CD4-positive, alpha-beta memory T cell (primary cell): ENCODE measurements at places on chromosomes 12 and 14.

GRCh38 chr14:104514156-104514848, 65.3 kb upstream of the C14orf180 start:
- DNase-seq = no peak

- DNase-seq = no peak
Measured at GRCh38 chr12:24083838-24084237, 134.4 kb upstream of the SOX5 start.

DNA sequence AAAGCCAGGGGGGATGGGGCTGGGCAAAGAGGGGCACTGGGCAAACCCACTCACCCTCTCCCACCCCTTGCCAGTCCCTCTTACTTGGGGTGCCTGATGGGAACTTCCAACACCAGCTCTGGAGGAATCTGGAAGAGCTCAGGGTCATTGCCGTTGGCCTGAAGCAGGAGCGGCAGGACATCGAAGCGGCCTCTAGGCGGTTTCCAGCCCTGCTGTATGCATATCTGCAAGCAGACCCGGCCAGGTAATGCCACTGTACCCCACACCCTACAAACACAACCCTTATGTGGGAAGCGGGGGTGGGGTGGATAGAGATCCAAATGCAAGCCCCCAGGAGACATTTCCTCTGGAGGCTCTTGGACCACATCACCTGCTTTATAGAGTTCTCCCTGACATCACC, 83.6 kb downstream of the NOS1 start:
- no peak for DNase-seq

DNA sequence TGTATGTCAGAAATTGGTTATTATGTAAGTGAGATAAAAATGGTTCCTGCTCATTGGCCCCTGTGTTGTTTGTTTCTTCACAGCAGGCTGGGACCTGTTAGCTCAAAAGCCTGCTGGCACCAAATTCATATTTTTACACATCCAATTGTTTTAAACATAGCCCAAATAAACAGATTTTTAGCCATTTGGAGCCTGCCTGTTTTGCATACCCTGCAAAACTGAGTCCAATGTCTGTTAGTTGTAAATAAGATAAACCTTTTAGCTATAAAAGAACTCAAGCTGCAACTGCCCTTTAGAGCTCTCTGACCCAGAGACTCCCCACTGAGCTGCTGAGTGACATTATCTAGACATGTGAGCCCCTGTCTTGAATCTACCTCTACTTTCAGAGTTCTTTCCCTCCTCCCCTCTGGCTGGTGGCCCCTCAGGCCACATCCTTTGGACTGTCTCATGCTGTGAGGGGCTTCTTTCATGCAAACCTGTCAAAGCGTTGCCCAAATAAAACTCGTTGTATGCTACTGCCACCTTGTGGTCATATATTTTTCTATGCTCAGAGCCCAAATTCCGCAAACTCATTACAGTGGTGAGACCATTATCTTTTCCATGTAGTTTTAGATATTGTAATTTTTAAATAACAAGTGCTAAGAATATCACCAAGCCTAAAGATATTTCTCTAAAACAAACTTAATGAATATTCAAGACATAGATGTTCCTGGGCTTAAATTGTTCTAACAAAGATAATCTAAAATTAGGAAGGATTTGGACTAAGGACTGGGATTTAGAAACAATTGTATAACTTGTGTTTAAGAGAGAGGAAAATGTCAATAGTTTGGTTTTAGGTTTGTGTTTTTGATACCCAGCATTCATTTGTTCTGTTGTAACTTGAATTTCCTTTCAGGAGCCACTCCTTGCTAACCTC, 337.9 kb downstream of the AACS start:
- no peak for DNase-seq

GRCh38 chr12:18747895-18748294, 10.0 kb downstream of the CAPZA3 start:
- no peak for DNase-seq

DNA sequence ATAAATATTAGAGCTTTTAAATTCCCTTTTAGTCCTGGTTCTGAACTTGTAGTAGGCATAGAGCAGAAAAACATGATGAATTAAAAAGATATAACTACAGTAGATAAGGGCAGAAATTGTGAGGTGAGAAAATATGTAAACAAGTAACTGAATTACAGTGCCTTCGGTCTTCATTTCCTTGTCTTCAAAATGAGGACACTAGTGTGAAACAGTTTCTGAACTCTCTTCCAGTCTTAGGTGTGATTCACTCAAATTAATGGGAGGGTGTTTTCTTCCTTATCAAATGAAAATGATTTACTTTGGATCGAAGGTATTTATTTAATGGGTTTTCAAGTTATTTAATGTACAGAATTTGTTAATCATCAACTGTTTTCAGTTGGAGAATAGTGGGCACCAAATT, 1.5 kb downstream of the FGD4 start:
- no peak for DNase-seq

- no peak for DNase-seq
Measured at GRCh38 chr12:105897311-105897725, 241.4 kb downstream of the NUAK1 start.

- DNase-seq = no peak
Measured at GRCh38 chr12:124616394-124617221, 49.2 kb upstream of the NCOR2 start.

- peak; percentile 47 for DNase-seq
Measured at GRCh38 chr12:101670007-101670671, 27.3 kb upstream of the CHPT1 start.

GRCh38 chr12:131466932-131467331, 244.0 kb upstream of the SFSWAP start:
- no peak for DNase-seq

DNA sequence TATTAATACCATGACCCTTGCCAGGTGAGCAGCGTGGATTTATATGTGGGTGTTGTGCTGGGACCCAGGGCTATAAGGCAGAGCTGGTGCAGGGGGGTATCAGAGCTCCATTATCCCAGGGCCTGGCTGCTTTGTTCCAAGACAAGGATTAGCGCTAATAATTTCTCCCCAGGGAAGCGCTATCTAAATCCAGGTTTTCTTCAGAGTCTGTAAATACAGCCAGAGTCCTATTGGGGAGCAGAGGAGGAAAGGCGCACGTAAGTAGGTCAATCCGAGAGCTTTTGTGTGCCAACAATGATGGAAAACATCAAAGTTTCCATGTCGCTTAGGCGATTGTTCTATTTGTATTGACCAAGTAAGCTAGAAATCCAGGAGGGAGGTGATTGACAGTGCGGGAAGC, 1009.7 kb downstream of the VRK1 start:
- DNase-seq = no peak

GRCh38 chr14:93733231-93733630, 55.1 kb downstream of the PRIMA1 start:
- DNase-seq = no peak

- DNase-seq = no peak
Measured at GRCh38 chr12:106508966-106509365, 73.8 kb upstream of the RFX4 start.

DNA sequence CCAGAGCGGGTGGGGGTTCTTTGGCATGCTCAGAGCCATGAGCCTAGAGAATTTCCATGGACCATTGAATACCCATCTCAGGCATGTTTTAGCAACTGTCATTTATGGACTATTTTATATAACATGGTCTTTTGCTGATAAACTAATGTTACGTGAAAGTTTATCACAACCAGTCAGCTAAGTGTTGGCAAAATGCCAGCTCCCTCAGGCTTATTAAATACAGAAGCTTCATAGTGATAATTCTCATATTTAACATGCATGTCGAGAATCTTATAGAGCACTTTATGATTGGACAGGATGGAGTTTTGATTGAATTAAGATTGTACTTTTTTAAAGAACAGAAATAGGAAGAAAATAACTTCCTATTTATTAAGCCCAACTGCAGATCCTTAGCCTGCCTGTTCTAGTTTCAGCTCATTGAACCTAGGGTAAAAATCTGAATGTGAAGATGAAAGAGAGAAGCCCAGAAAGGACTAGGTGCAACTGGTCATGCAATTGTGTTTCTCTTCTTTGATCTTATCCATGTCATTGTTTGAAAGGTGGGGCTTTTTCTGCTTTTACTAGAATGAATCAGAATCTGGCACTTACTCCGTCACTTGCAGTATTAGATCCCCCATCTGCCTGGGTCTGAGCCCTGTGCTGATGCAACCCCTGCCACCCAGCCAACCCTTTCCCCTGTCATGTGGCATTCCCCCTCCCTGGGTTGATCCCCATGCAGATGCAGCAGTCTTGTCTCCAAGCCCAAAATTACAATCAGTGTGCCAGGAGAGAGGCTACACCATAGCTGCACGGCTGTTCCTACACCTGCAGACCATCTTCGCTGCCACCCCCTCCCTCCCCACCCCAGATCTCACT, 134.6 kb upstream of the EVL start:
- DNase-seq = no peak

DNA sequence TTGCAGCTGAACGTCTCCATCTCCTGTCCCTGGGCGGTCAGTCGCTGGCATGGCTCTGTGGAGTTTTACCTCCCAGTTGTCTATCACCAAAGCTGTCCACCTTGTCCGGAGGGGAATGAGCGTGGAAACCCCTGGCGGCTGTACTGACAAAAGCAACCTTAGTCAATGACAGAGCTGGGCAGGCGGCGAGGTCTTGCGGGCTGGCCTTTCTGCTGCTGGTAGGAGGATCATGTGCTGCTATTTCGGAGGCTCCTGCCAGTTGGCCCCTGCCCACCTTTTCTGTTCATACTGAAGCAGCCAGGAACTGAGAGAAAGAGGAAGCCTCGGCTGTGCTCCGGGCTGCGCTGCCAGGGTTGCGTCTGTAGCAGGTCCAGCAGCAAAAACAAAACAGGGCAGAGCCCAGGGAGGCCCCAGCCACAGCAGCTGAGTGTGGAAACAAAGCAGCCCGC, 57.7 kb downstream of the HMGA2 start:
- DNase-seq = no peak

- DNase-seq = no peak
Measured at GRCh38 chr12:67981287-67982162, 7.7 kb upstream of the IFNG-AS1 start.

DNA sequence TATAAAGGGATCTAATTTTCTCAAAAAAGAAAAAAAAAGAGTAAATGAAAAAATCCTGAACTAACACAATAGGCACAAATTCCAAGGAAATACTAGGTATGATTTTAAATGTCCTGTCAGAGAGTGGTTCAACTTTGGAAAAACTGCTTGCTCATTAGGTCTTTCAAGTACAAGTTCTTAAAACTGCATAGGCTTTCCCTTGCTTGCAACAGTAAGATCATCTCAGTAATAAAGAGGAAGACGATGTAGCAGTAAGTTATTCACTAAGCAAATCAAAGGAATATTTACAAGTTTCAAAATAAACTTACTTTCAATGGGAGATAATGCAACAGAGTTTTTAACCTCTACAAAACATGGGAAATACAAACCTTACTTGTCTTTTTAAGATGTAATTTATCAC, 21.6 kb downstream of the CORO1C start:
- DNase-seq = no peak

- no peak for DNase-seq
Measured at GRCh38 chr12:124392667-124393413, 97.9 kb downstream of the RFLNA start.

- DNase-seq = no peak
Measured at GRCh38 chr14:61145903-61146481, 135.1 kb downstream of the TMEM30B start.
